MCF 10A (cell line): ENCODE measurements at places on chromosomes 7 and 10. TPM values are rescaled to one million over a fixed set of nuclear protein-coding genes. Genes with fewer than 3 reads are reported as not detected.

GRCh38 chr10:44673245-44673983 is 237.7 kb upstream of the TMEM72 start:
- DNase-seq, result no peak

HYAL4 gene
- not detected in 2 replicates for total RNA-seq

DNA sequence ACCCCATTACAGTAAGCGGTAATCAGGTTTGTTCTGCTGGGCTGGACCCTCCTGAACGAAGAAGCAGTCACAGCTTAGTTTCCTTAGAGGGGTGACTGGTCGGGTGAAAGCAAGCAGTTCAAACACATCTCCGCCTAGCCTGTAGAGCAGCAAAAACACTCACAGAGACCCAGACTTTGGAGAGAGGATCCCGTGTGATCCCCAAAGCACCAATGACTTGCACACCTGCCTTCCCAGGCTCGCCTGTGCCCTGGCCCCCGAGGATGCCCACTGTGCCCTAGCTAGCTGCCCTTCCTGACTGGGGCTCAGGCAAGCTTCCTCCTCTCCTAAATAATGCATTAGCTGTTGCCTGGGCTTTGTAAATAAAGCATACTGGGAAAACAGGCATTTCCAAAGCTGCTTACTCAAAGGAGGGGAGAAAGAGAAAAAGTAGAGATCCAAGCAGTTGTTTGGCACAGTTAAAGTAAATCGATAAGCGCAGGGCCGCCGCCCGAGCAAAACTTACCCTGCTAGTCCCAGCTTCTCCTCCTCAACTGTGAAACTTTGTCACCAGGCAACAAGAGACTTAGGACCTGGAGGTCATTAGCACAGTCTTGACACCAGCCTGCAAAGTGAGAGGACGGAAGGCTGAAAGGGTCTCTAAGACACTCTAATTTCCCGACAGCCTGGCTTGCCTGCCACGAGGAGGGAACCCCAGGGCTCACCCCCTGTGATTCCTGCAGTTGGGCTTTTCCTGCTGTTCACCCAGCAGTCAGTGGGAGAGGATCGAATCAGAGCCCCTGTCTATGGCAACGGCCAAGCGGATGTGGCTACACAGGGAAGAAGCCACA is 4.8 kb downstream of the LRRC18 start:
- no peak for DNase-seq

- DNase-seq, result peak; percentile 90
These were observed 19.2 kb downstream of the ITPRIP start for GRCh38 chr10:104318810-104319741.

- no peak for DNase-seq
These were observed 71.2 kb upstream of the RPA3 start for GRCh38 chr7:7789551-7789988.

CPEB3 gene
- 2.8 and 4.2 TPM in 2 replicates for total RNA-seq

GRCh38 chr10:8088504-8088903 is 34.0 kb downstream of the GATA3 start:
- DNase-seq, result no peak

GRCh38 chr7:128891942-128892269 is 18.6 kb downstream of the KCP start:
- no peak for DNase-seq

PRR15 gene
- 6.8 and 8.0 TPM in 2 replicates for total RNA-seq
